COLO829 (cell line): ENCODE measurements at places on chromosomes 7 and 10.

DNA sequence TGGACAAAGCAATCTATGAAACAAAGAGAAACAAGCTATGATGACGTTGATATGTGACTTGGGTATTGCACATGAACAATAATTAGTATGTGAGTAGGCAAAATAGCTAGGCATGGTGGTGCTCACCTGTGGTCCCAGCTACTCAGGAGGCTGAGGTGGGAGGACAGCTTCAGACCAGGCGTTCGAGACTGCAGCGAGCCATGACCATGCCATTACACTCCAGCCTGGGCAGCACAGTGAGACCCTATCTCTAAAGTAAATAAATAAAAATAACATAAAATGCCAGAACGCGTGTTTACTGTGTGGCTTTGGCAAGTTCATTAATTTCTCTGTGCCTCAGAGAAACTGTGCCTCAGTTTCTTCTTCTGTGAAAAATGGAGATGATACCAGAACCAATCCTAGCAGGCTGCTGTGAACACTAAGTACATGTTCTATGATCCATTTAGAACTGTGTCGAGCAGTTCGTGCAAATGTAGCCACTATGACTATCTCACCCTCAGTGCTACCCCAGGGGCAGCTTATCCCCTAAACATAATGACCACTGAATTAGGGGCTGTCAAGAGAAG, 9.3 kb upstream of the TNS3 start:
- DNase-seq = no peak

DNA sequence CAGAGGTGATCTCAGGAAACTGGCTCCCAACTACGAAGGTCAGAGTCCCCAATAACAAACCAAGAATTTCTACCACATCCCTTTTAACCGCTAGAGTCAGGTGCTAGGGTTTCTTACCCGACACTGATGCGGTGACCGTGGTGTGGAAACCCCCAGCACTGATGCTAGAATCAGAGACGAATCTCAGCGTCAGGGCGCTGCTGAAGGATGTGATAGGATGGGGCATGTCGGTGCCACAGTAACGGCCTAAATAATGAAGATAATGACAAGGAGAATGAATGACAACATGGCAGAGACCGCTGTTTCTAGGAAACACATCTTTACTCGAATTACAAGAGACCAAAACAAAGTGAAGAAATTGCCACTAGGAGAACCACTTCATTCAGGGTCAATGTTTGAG, 131.1 kb upstream of the RSU1 start:
- no peak for DNase-seq

DNA sequence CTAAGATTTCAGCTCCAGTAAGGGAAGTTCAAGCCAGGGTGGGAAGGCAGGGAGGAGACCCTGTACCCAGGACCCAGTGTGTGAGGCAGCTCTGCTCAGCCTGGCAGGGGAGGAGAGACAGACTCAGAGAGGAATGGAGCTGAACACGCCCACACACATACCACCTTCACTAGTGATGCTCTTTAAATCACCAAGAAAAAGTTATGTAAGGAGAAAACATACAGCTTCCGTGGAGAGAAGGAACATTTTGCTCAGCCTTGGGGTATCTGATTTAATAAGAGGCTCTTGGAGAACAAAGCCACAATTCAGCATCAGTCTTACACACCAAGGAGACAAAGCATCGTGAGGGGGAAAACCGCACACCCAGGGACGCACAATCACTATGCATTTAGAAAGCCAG, 62.9 kb downstream of the PRKAG2 start:
- DNase-seq = no peak

DNA sequence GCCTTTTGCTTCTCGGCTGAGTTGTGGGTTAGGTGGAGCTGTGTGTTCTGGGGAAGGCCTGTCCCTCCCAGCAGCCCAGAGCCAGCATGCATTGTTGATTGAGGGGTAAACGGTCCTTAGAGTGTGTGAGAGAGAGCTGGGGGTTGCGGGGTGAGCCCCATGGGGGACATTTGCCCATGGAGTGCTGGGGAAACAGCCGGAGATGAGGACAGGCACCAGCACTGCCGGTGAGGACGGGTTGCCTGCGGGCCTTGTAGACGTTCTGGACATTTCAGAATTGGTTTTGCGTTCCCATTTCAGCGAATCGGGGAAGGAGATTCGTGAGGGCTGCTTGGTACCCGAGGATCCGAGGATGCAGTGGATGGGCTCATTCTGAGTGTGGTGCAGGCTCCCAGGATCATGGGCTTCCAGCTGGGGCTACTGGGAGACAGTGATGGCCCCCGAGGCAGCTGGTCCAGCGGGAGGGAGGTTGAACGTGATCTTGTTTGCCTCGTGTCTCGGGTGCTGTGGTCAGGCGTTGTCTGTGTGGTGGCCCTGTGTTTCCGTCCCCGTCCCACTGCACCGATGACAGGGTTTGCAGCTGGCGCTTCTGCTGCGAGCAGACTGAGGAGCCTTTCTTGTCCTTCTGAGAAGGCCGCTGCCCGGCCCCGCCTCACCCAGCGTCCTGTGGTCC, 113.9 kb downstream of the CYTH3 start:
- DNase-seq = no peak

GRCh38 chr10:11440250-11441150, 170.9 kb downstream of the USP6NL start:
- peak; percentile 5 for DNase-seq

DNA sequence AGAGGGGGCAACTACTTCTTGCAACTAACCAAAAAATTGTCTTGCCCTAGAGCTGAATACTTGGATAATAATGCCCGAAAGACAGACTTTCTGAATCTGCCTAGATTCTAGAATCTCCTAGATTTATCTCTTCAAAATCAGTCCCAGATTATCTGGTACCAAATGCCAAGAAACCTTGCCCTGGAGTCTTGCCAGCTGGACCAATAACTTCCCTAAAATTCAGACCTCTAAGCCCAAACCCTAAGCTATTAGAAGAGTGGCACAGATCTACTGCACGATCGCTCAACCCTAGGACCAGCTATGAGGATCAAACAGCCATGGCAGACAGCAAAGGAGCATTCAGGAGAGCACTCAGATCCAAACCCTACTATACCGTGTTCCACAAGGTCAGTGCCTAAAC, 45.0 kb downstream of the ARMH3 start:
- DNase-seq = no peak

GRCh38 chr10:113905756-113906155, 51.3 kb downstream of the NHLRC2 start:
- no peak for DNase-seq

DNA sequence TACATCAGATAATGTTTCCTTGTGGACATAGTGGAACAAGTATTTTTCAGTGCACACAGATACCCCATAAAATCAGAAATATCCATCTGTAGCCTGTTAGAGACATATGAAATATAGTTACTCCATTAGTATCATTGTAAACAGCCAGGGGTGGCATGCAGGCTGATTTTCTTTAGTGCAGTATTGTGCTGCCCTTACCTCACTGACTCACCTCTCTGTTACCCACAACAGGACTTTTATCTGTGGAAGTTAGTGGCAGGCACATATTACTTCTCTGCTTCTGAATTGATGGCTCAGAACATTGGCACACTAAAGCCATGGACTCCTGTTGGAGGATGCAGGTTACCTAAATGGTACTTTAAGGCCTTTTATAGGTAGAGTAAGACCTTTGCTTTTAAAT, 70.0 kb downstream of the SLC25A40 start:
- DNase-seq = no peak

DNA sequence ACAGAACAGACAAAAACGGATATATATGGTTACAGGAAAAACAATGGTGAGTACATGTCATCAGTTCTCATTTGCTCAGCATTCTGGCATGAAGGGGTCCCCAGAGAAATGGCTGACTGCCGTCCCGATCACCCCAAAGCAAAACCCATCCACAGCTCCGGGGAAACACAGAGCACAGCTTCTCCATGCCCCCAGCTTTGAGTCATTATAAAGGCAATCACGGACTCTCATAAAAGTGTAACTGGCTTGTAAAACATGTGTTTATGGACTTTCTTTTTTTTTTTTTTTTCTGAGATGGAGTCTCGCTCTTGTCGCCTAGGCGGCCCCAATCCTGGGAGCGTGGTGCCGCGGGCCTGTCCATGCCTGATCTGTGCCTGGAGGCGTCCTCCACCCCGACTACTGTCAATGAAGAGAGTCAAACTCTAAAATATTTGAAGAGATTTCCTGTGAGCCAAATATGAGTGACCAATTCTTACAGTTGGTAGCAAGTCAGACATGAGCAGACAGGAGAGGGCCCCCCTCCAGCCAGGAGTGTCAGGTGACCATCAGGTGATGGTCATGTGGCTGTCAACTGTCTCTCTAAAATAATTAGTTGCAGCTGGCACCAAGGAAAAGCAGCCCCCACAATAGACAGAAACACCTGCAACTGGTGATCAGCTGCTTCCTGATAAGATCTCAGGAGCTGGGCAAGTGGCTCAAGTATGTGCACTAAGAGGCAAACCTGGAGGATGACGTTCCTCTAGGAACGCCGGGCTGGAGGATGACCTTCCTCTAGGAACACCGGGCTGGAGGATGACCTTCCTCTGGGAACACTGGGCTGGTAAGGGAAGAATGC, 21.7 kb upstream of the NOM1 start:
- no peak for DNase-seq

DNA sequence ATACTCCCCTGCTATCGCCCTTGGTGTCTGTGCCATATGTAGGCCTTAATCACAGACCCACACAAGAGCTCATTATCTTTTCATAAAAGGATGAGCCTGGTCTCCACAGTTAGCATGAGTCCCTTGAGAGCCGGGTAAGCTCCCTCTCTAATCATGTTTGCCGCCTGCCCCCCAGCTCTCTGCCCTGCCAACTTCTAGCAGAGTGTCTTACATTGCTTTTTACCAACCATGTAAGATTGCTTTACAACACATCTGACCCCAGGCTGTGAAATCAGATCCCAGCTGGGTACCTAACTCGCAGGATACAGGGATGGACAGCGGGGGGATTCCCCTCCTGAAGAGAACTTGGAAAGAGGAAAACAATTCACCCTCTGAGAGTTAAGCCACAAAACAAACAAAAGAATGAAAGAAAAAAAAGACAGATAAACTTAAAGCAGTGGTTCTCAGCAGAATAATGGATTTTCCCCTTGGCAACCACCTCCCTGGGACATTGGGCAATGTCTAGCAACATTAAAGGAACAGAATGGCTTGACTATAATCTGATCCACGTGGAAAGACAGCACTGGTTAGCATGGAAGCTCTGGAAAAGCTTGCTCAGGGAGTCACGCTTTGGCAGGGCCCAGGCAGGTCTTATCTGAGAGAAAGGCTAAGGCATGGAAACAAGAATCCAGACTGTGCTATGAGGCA, 39.4 kb upstream of the ATOH7 start:
- DNase-seq = no peak

- no peak for DNase-seq
Observed at GRCh38 chr10:42707234-42707633, 68.9 kb upstream of the ZNF33B start.

GRCh38 chr7:111486472-111487142, 75.7 kb downstream of the IMMP2L start:
- peak; percentile 69 for DNase-seq

- no peak for DNase-seq
Observed at GRCh38 chr10:74363727-74364126, 212.7 kb downstream of the ADK start.

DNA sequence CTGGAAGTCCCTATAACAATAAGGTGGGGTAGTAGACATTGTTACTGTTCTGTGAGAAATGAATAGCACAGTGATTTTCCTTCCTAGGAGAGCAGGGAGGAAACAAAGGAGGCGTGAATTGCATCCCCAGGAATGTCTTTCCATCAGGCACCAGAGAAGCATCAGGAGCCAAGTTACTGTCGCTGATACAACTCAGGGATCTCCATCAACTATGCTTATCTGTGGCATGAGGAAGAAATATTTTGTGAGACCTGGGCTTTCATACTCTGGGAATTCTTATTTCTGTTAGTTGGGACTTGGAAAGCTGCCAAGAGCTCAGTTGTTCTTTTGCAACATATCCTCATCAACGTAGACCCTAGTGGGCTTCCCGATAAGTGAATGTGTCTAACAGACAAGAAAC, 622.3 kb downstream of the SUGCT start:
- no peak for DNase-seq

- DNase-seq = no peak
Observed at GRCh38 chr7:22868509-22868908, 45.9 kb upstream of the TOMM7 start.

- no peak for DNase-seq
Observed at GRCh38 chr7:90409667-90410066, 6.4 kb downstream of the CLDN12 start.

- no peak for DNase-seq
Observed at GRCh38 chr10:93138113-93138870, 64.6 kb downstream of the CYP26A1 start.

DNA sequence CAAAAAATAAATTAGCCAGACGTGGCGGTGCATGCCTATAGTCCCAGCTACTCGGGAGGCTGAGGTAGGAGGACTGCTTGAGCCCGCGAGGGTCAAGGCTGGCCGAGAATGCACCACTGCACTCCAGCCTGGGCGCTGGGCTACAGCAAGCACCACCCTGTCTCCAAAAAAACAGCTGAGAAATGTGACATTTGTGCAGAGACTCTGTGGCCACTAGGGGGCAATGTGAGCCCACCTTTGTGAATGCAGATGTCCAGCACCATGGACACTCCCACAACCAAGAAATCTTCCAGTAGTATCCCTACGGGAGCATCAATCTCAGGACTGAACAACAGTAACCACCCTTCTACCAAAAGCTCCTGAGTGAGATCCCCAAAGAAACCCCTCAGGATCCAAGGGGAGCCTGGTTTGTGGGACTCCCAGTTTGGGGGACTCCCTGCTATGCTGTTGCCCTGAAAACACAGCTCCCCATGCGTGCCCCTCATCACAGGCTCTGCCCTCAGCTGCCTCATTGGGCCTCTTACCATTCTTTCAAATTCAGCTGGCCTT, 6.2 kb upstream of the AHCYL2 start:
- peak; percentile 98 for DNase-seq

- no peak for DNase-seq
Observed at GRCh38 chr7:22125436-22125835, 179.7 kb upstream of the CDCA7L start.

DNA sequence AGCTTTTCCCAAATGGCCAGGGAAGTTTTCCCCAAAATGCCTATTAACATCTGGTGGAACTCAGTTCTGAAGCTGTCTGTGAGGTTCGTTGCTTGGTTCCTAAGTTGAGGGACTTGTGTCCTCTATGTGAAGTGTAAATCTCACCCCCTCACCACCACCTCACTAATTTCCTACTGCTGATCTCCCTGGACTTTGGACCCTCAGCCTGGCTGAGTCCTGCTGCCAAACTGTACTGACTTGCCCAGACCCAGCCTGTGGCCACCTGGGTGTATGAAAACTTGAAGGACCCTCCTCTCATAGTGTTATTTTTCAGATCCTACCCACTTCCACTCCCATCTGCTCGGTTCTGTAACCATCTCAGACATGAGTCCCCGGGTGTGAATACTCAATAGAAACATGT, 94.9 kb downstream of the MET start:
- no peak for DNase-seq

DNA sequence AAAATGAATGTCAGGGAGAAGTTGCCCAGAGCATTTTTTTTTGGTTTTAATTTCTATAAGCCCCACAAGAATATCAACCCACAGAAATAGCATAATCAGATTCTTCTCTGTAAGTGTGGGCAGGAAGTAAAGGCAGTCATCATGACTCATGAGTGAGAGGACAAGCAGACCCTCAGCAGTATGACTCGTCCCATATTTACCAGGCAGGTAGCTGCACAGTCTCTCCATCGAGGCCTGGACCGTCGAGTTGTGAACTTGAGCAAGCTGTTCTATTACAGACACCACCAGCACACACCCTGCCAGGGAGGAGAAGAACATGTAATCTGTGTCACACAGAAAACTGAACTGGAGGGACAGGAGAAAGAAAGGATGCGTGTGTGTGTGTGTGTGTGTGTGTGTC, 37.8 kb downstream of the AOAH start:
- DNase-seq = peak; percentile 33
